ENCODE measurements at places on chromosomes 12 and 14.

- DNase-seq = no peak
Observed at GRCh38 chr12:112986291-112986800, 8.0 kb downstream of the OAS2 start.

GRCh38 chr14:64549791-64550620, at the start of gene PPP1R36:
Gene PPP1R36, plus strand, starts transcription at chr14:64549961. Its CDS starts 37 bp downstream, at chr14:64549998.
- no peak for DNase-seq

GRCh38 chr12:21989819-21990412, 48.7 kb upstream of the ABCC9 start:
- no peak for DNase-seq

- no peak for DNase-seq
Observed at GRCh38 chr14:72500234-72500838, 393.6 kb downstream of the DPF3 start.

All from GM12864 (cell line).